CD4-positive, alpha-beta T cell treated with Interleukin-21 for 1 hour (primary cell): ENCODE measurements at places on chromosomes 16 and 17.

DNA sequence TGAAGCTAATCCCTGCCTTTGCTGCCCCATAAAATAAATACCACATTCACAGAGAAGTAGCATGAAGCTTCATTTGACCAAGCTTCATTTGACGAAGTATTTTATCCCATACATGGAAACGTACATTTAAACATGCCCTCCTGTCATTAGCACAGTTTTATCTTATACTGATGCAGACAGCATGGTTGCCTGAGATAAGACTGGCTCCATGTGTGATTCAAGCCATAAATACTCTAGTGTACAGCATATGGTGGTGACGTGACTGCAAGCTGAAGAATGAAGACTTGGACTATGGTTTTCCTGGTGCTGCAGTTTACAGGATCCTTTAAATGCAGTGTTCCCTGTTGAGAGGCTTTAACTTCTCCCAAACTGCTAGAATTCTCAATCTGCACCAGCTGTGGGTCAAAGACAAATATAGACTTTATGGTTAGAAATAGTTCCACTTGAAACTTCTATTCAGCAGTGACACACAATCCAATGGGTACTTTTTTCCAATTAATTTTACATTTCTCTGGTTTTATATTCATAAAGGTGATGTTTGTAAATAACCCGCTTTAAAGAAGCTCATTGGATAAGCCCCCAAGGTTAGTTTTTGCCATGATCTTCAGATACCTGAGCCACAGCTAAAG lies 64.9 kb downstream of the CYB561 start:
- no peak for DNase-seq

GRCh38 chr16:49129935-49130334 lies 151.7 kb downstream of the CBLN1 start:
- DNase-seq = no peak

GRCh38 chr17:11319894-11320293 lies 78.9 kb downstream of the SHISA6 start:
- no peak for DNase-seq

DNA sequence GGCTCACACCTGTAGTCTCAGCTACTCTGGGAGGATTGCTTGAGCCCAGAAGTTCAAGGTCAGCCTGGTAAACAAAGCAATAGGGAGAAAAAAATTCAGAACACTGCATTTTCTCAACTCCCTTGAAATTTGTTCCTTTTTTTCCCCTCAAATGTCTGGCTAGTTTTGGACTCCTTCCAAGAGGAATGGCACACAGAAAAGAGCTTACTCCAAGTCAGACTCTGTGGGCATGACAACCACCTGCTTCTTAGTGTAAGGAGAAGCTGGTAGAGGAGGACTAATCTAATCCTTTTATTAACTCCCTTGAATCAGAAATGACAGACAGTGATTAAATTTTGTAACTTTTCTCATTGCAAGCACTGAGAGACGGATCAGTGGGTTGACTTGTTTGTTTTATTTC lies 27.9 kb upstream of the HYDIN start:
- DNase-seq = no peak
